NCI-H2029 treated with DMSO at 0.1 percent for 48 hours (cell line): ENCODE measurements at places on chromosomes 1 and 21.
A peak's percentile ranks its signal among the peaks of the same experiment; 100 is the strongest.

DNA sequence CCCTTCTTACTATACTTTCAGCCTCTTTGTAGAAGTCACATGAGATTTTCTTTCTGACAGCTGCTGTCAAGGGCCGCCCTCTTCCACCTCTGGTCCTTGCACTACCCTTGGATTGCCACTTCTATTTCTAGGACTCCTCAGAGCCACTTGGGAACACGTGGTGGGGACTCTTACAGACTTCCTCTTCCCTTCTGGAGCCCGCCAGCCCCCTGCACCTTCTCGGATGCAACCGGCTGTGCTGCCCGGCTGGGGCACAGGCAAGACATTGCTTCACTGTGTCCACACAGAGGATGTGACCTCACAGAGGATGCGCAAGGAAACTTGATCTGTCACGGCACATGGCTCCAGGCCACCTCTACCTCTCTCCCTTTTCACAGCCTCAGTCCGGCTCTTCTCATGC is 2.4 kb upstream of the IKBKE start:
- no peak for DNase-seq

DNA sequence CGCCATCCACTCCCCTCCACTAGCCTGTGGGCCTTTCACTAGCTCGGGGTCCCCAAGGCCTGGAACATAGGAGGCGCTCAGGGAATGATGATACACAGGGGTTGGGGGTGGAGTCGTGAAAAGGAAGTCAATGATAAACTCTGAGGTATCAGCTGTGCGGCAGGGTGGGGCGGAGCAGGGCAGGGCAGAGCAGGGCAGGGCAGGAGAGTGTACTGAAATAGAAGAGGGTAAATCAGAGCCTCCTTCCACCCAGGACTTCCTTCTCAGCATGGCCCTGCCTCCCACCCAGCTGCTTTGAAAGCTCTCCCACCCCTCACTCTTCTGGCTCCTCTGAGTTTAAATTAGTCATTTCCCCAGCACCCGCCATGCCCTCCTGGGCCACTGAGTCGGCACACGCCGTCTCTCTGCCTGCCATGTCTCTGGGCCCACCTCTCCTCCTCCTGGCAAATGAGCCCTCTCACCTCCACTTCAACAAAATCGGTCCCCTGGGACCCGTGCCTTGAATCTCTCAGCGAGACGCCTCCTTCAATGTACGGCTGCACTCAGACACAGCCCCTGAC is 16.9 kb downstream of the CAPZB start:
- no peak for DNase-seq

- no peak for DNase-seq
Measured at GRCh38 chr1:180123463-180123936, 31.2 kb upstream of the QSOX1 start.

DNA sequence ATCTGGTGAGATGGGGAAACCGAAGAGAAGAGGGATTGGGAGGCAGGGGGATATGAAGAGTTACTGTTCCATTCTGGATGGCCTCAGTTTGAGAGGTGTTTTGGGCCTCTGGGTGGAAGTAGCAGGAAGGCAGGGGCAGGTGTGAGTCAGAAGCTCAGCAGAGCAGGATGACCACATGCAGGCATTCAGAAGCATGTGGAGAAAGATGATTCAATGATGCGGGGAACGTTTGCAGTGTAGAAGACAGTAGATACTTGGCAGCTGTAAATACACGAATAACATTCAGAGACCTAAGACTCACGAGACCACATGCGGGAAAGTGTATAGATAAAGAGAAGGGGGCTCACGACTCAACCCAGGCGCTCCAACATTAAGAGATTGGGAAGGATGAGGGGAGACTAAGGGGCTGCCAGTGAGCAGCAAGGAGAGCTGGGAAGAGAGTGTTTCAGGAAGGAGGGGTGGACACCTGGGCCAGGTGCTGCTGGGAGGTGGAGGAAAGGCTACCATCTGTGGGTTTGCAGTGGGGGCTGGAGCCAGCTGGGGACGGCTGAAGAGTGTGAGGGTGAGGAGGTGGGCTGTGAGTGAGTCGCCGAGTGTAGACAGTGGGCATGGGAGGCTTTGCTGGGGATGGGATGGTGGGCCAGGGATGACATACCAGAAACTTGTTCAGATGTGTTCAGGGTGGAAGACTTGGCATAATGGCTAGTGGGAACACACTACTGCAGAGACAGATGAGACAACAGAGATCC is 5.8 kb upstream of the EPS8L3 start:
- DNase-seq, result no peak

GRCh38 chr1:154821083-154821482 is 49.0 kb downstream of the KCNN3 start:
- no peak for DNase-seq

- DNase-seq, result peak; percentile 66
Measured at GRCh38 chr1:33864460-33865389, 846 bp downstream of the HMGB4 start.

- DNase-seq, result no peak
Measured at GRCh38 chr1:197927908-197928665, 10.9 kb downstream of the LHX9 start.

- no peak for DNase-seq
Measured at GRCh38 chr21:33655588-33656221, 13.4 kb downstream of the ITSN1 start.

DNA sequence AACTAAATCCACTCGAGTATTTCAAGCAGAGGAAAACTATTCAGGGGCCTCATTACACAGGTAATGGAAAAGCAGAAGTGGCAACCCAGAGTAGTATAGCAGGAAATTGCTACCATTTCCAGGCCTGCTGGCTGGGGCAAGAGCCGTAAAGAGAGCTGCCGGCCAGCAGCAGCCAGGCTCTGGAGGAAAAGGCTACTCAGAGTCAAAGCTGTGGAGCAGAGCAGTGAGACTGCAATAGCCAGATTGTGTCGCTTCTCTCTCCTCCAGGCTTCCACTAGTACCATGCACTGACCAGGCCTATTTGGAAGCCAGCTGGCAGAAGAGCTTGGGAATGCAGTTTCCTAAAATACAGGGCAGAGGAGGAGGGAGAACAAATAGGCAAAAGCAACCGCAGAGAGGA is 155.5 kb downstream of the OMA1 start:
- DNase-seq, result no peak

DNA sequence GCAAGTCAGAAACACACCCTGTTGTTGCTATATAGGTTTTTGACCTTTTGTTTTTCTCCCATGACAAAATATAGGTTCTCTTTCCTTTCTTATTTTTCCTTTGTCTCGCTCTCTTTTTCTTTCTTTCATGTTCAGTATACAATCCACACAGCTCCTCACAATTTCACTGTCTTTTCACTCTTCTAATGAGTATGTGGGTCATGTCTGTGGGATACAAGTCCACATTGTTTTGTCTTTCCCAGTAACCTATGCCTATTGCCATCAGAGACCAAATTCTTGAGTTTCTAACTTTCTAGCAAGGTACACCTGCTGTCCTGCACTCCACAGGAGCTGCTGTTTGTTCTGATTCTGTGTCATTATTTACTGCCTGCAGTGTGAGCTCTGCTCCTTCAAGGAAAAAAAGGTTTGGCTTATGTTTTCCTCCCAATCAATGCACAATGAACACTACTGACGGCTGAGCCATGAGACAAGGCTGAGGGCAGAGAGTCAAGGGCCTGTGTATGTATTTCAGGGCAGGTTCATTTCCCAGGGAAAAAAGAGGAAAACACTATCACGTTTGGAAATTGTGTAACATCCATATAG is 453.8 kb downstream of the NEGR1 start:
- peak; percentile 31 for DNase-seq

DNA sequence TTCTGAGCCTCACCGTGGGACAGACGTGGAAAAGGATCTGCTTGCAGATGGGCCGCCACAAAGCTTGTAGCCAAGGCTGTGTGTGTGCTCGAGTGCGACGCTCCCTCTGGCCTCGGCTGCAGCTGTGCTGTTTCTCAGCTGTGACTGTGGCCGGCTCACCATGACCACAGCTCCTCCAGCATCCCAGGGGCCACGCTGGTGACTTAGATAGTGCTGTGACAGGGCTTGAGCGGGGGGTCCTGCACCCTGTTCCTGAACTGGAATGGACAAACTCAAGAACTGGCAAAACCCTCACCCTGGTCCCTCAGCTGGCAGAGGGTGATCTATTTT is 17.4 kb upstream of the ACTRT2 start:
- no peak for DNase-seq

DNA sequence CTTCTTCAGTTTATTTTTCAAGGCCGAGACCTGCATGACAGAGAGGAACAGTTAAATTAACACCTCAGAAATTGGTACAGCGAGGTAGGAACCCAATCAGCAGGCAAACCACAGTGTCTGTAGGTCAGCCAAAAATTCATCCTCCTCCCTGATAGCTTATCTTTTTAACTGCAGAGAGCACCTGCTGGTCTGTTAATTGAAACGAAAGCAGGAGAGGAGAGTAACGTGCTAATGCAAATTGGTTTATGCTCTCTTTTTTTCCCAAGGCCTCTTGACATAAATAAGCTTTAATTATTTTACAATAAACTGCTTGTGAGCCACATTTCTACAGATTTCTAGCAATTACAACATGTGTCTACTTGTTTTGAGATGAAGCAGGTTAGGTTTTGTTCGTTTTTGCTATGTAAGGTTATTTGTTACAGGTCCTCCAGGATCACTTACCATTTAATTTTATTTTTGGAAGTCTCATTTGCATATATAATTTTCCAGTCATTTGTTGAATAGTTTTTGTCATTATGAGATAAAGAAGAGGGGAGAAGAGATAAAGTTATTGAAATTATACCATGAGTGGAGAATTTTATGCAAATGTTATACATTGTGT is 179.9 kb downstream of the DENND1B start:
- no peak for DNase-seq

- no peak for DNase-seq
Measured at GRCh38 chr21:41480086-41480690, 27.8 kb downstream of the TMPRSS2 start.
